ENCODE measurements at places on chromosomes 6 and 20.

GRCh38 chr6:446418-447366, 55.1 kb downstream of the IRF4 start:
- DNase-seq = peak; percentile 74

- DNase-seq = peak; percentile 26
Observed at GRCh38 chr6:10655508-10656055, 38.8 kb downstream of the C6orf52 start.

- no peak for DNase-seq
Observed at GRCh38 chr6:108673153-108673552, 112.4 kb downstream of the FOXO3 start.

DNA sequence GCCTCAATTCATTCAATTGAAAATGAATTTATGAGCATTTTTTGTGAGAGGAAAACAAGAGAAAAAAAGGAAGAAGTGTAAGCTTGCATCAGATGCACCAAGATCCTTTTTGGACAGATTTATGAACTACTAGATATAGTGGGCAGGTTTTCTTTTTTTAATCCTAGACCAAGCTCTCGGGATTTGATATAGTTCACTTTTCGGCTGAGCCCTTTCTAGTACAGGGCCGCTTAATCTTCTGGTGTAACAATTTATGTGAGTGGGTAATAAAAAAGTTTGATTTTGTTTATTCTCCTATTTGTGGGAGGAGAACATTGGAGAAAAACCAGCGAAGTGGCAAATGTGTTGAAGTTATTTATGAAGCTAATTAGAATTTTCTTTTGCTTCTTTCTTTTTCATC, 538.0 kb downstream of the UTRN start:
- no peak for DNase-seq

DNA sequence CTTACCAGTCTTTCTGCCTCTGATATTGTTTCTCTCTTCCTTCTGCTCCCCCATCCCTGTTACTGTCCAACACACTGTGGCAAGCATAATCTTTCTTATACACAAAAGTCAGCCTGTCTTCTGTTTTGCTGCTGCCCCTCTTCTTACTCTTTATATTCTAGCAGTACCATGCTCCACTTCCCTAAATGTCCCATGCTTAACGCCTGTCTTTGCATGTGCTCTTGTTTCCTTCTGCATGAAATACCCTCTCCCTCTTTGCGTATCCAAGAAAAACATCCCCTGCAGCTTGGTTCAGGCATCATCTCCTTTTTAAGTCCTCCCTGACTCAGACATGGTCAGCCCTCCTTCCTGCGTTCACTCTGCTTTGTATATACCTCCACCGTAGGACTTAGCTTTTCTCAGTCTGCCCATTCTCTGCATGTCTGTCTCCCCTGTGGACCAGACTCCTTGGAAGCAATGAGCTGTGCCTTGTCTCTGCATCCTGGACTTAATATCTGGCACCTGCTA, 103.9 kb downstream of the CTNNBL1 start:
- DNase-seq = no peak

GRCh38 chr20:24978513-24978912, 14.0 kb downstream of the APMAP start:
- no peak for DNase-seq

- DNase-seq = no peak
Observed at GRCh38 chr6:167441715-167442206, 116.9 kb downstream of the TTLL2 start.

GRCh38 chr6:164014346-164015087, 600.0 kb downstream of the QKI start:
- no peak for DNase-seq

DNA sequence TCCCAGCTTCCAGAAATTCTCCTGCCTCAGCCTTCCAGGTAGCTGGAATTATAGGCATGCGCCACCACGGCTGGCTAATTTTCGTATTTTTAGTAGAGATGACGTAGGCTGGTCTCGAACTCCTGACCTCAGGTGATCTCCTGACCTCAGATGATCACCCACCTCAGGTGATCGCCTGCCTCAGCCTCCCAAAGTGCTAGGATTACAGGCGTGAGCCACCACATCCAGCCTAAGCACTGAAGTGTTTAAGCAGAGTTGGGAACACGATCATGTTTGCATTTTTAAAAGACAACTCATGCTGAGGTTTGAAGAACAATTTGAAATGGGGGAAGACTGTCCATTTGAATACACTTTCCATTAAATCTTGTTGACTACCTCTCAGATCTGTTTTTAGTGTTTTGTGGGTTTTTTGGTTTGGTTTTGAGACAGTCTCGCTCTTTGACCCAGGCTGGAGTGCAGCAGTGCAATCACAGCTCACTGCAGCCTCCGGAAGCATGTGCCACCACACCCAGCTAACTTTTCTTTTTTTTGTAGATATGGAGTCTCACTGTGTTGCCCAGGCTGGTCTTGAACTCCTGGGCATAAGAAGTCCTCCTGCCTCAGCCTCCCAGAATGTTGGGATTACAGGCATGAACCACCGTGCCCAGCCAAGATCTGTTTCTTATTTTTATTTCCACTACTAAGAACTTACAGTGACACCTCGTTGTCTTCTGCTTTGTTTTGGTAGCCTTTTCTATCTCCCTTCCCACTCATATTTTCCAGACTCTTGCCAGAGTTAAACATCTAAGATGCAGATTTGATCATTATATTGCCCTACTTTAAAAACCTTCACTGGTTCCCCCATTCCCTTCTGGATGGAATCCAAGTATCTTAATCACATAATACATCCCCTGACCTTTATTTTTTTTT, 5.5 kb downstream of the CASP8AP2 start:
- DNase-seq = peak; percentile 70

DNA sequence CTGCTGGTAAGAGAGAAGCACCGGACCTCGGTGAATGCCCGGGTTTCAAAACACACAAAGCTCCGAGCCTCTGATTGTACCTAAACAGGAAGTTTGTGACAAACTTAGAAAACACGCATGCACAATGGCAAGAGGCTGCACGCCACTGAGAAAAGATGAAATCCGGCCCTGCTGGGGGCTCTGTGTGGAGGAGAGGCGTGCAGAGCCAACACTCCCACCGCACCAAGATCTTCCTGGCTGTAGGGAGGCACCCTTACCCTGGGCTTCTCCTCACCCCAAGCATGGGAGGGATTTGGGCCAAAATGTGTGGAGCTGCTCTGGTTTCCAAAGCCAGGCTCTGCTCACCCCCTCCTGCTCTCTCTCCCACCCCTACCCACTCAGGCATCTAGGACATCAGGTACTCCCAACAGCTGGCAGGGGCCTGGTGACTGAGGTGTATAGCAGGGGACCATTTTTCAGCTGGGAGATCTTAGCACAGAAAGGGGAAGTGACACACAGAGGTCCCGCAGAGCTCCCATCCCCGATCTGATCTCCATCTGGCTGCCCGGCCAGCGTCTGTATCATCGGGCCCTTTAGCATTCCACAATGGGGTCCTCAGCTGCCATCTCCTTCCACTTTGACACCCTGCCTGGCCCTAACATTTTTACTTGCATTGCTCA, 84.2 kb downstream of the TRERF1 start:
- peak; percentile 38 for DNase-seq

DNA sequence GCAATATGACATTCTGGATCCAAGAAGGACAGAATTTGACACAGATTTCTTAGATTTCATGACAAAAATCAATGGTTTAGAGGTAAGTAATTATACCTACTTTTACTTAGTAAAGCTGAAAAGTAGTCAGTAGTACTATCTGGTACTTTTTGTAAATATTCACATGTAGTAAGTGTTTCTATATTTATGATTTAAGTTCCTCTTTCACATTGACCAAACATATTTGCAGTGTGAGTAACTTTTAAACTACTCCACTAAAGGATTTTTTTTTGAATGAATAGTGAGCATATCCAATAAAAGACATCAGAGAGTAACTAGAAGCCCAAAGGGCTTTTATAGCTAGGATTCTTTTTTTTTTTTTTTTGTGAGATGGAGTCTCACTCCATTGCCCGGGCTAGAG, 60.8 kb downstream of the DNAH8 start:
- DNase-seq = no peak

GRCh38 chr6:5315881-5316280, 54.6 kb downstream of the FARS2 start:
- DNase-seq = no peak

- no peak for DNase-seq
Observed at GRCh38 chr6:114690625-114691024, 347.8 kb upstream of the HS3ST5 start.

DNA sequence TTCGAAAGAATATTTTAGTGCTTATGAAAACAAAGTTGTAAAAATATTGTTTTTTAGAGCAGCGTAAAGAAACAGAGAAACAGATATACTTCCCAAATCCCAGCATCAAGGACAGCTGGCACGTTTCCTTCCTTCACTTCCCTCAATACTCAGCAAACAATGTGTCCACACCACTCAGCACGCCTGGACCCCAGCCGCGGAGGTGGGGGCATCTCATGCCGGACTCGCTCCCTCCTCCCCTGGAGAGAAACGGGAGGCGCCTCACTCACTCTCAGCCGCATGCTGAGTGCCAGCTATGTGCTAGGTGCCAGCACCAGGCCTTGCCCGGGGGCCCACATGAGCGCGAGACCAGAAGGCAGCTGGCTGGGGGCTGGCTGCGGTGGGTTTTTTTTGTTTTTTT, 34.7 kb downstream of the SLC2A4RG start:
- no peak for DNase-seq

GRCh38 chr20:16271450-16271849, 301.8 kb downstream of the KIF16B start:
- no peak for DNase-seq

DNA sequence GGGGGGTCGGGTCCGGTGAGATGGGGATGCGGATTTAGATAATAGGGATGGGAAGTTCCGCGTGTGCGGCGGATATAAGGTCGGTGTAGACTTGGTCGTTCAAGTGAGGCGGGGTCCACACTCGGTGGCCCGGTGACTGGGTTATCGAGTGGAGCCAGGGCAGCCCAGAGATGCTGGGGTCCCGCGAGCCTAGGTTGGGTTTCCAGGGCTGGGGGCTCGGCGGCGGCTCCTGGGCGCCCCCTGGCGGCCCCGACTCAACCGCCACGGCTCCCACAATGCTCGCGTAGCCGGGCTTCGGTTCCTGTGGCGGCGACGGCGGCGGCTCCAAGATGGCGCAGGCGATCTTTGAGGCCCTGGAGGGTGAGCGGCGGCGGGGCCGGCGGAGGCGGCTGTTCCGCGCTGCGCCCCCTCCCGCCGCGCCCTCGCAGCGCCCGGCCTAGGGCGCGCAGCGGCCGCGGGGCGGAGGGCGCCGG, at the start of gene ZNF341:
Gene ZNF341 (plus strand): TSS at position 304 of the 473 bp plus-strand sequence. CDS start 26 bp downstream, at position 330.
- peak; percentile 93 for DNase-seq

- no peak for DNase-seq
Observed at GRCh38 chr20:34871320-34871926, 1.2 kb downstream of the GGT7 start.

DNA sequence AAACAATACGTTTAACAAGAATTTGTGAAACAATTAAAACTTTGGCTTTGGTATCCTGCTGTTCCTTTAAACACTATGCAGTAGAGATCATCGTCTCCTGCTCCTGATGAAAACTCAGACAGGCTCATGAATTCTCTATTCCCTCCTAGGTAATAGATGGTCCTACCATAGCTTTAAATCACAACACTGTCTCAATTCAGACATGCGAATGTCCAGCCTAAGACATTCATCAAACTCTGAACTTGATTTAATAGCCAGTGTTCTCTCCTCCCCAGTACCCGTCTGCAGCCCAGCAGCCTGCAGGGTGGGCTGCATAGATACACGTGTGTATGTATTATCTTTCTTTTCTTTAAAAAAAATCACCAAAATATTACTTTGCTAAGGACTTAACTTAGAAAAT, 232.8 kb downstream of the TTLL2 start:
- DNase-seq = no peak

- no peak for DNase-seq
Observed at GRCh38 chr20:43947316-43947710, 32.7 kb downstream of the TOX2 start.

DNA sequence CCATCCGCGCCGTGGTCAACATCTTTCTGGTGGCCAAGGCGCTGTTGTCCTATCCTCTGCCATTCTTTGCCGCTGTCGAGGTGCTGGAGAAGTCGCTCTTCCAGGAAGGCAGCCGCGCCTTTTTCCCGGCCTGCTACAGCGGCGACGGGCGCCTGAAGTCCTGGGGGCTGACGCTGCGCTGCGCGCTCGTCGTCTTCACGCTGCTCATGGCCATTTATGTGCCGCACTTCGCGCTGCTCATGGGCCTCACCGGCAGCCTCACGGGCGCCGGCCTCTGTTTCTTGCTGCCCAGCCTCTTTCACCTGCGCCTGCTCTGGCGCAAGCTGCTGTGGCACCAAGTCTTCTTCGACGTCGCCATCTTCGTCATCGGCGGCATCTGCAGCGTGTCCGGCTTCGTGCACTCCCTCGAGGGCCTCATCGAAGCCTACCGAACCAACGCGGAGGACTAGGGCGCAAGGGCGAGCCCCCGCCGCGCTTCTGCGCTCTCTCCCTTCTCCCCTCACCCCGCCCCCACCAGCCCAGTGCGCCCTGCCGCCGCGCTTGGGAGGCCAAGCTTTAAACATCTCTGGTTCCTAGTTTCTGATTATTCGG, 4.0 kb downstream of the SLC32A1 start:
- no peak for DNase-seq

- DNase-seq = no peak
Observed at GRCh38 chr6:67680297-67680932, 954.7 kb upstream of the ADGRB3 start.

- DNase-seq = no peak
Observed at GRCh38 chr20:21309678-21310467, 6.7 kb downstream of the XRN2 start.

DNA sequence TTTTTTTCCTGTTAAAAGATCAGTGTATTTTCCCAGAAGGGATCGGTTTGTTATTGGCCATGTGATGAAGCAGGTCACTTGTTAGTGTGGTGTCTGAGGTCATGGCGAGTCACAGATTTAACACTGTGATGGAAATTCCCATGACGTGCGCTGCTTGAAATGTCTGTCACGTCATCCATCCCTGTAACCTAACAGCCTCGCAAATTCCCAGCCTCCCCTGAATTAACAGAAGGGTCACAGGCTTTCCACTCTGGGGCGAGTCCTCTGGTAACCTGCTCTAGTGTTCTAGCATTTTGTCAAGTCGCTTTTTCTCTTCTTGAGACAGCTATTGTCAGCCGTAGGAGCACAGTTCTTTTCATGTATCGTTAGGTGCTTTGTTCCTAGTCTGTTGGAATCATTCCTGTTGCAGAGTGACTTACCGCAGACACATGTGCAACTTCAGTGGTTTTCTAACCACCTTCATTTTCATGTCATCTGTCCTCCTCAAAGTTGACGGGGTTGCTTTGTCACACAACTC, 137.2 kb downstream of the MAP3K4 start:
- DNase-seq = peak; percentile 18

DNA sequence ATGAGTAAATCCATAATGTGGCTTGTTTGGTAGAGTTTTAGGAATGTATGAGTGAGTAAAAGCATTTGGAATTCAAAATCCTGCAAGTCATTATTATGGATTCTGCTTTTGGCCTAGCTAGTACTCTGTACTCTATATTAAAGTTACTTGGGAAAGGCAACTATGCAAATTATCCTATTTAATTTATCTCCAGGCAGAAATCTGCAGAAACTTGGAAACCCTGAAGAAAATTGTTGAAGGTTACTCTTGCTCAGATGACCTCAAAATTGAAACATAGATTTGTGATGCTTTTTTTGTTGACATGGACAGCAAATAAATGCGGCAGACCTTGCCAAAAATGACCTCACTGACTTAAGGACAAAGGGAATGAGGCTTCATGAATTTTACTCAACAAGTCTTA, 477.1 kb upstream of the EYS start:
- DNase-seq = no peak
